ENCODE measurements at places on chromosomes 5 and 9. TPM values are rescaled to one million over a fixed set of nuclear protein-coding genes. Genes with fewer than 3 reads are reported as not detected.

SPATA31A3 gene
- not detected for total RNA-seq

PRR16 gene
- total RNA-seq, result 6.0 TPM

PCDHA9 gene
- total RNA-seq, result 0.14 TPM

PRRX2 gene
- total RNA-seq, result 22.9 TPM

CTNNAL1 gene
- total RNA-seq, result 36.6 TPM

THBS4 gene
- total RNA-seq, result 58.2 TPM

ADRB2 gene
- 2.1 TPM for total RNA-seq

CAMK4 gene
- total RNA-seq, result 0.69 TPM

LCNL1 gene
- 2.4 TPM for total RNA-seq

TRIM36 gene
- total RNA-seq, result 0.37 TPM

CERCAM gene
- total RNA-seq, result 64.1 TPM

IARS1 gene
- total RNA-seq, result 82.6 TPM

IL7R gene
- 4.2 TPM for total RNA-seq

GARIN3 gene
- total RNA-seq, result not detected

LECT2 gene
- not detected for total RNA-seq

IL33 gene
- total RNA-seq, result 93.8 TPM

INPP5E gene
- total RNA-seq, result 8.7 TPM

C9orf57 gene
- total RNA-seq, result not detected

OXCT1 gene
- 44.2 TPM for total RNA-seq

AGXT2 gene
- total RNA-seq, result not detected

GABRA1 gene
- total RNA-seq, result not detected

SLC45A2 gene
- total RNA-seq, result not detected

TEX48 gene
- total RNA-seq, result not detected

STOM gene
- 352 TPM for total RNA-seq

SPAAR gene
- total RNA-seq, result 4.0 TPM

NME5 gene
- 1.5 TPM for total RNA-seq

ELAVL2 gene
- not detected for total RNA-seq
